GM10248 (cell line): ENCODE measurements at places on chromosomes 7 and 10.

DNA sequence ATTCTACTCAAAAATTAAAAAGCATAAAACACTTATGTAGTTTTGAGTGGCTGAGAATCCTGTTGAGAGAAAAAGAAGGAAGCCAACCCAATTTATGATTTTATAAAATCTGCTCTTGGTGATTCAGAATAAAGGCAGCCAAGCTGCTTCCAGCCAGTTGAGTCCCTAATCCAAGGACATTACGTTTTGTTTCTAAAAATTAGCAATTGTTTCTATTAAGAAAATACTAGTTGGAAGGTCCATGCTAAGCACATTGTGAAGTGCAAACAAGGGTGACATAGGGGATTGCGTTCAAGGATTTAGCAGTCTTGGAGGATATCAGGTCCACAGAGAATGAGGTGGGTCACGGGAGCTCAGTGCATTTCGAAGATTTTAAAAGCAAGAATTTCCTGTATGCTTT lies 987.7 kb downstream of the TYW1 start:
- no peak for DNase-seq

GRCh38 chr7:138032186-138032585 lies 30.3 kb upstream of the CREB3L2 start:
- no peak for DNase-seq

GRCh38 chr10:101012525-101013364 lies 13.1 kb downstream of the LZTS2 start:
- peak; percentile 79 for DNase-seq

DNA sequence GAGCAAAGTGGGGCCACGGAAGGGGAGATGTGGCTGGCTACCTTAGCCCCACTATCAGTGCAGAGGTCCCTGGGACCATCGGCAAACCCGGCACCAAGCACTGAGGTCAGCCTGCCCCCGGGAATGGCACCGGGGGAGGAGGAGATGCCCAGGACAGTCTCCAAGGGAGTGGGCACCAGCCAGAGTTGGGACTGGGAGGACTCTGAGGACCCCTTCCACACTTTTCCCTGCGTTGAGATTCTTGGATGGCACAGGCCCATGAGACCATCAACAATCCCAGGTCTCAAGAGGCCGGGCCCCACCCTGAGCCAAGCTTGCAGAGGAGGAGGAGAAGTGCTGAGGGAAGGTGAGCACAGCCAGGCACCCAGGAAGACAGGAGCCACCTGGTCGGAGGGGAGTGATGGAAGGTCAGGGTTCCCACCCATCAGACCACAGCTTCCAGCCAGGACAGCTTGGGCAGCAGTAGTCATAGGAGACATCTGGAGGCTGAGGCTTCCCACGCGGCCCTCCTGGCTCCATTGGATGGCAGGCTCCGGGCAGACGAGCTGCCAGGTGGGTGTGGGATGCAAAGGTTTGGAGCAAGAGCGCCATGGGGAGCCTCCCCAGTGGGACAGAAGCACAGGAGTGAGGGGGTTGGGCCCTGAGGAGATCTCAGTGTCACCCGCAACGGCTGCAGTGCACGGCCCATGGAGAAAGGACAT lies 2.6 kb upstream of the OPN4 start:
- no peak for DNase-seq

- peak; percentile 10 for DNase-seq
Observed at GRCh38 chr10:74419958-74420375, 268.9 kb downstream of the ADK start.

- DNase-seq: no peak
Observed at GRCh38 chr7:8018961-8019360, 50.4 kb downstream of the GLCCI1 start.

DNA sequence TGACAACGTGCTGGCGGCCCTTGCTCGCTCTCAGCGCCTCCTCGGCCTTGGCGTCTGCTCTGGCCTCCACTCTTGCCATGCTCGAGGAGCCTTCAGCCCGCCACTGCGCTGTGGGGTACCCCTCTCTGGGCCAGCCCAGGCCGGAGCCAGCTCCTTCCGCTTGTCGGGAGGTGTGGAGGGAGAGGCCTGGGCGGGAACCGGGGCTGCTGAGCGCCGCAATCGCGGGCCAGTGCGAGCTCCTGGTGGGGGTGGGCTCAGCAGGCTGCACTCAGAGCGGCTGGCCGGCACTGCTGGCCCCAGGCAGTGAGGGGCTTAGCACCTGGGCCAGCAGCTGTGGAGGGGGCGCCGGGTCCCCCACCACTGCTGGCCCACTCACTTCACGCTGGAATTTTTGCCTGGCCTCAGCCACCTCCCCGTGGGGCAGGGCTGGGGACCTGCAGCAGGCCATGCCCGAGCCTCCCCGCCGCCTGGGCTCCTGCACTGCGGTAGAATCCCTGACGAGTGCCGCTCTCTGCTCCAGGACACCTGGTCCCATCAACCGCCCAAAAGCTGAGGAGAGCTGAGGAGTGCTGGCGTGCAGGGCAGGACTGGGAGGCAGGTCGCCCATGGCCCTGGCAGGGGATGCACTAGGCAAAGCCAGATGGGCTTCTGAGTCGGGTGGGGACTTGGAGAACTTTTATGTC lies 372.2 kb upstream of the NRG3 start:
- no peak for DNase-seq

- DNase-seq: no peak
Observed at GRCh38 chr7:156896388-156897022, 3.5 kb upstream of the LMBR1 start.

- DNase-seq: no peak
Observed at GRCh38 chr10:98338896-98339295, 70.9 kb upstream of the LOXL4 start.

GRCh38 chr10:6072215-6072934 lies 10.2 kb upstream of the IL2RA start:
- peak; percentile 62 for DNase-seq
